ENCODE measurements at places on chromosomes 3 and 15.

DNA sequence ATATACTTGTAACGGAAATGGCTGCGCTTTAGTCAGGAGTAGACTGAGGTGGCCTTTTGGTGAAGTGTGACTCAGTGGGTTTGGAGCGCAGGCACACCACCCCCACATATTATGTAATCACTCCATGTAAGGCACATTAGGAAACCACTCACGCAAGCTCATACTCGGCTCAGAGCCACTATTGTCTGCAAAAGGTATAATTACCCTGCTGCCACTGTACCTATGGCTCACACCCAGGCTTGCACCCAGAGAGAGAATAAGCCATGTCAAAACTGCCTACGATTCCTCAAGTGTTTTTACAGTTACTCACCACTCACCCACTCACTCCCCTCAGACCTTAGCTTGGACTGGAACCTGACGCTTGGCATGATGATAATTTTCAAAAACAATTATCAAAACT lies 611.9 kb upstream of the CCDC54 start:
- no peak for DNase-seq

DNA sequence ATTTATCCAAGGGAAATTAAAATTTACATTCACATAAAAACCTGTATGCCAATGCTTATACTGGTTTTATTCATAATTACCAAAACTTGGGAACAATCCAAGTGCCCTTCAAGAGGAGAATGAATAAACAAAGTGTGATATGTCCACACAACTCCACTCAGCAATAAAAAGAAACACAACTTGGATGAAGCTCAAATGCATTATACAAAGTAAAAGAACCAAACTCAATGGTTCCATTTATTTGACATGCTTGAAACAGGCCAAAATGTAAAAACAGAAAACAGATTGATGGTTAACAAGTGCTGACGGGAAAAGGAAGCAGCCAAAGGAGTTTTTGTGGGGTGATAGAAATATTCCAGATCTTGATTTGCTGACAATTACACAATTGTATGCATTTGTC lies 23.5 kb downstream of the OCA2 start:
- DNase-seq, result no peak

- DNase-seq, result no peak
These were observed 45.9 kb downstream of the SLC12A8 start for GRCh38 chr3:125166599-125167136.

DNA sequence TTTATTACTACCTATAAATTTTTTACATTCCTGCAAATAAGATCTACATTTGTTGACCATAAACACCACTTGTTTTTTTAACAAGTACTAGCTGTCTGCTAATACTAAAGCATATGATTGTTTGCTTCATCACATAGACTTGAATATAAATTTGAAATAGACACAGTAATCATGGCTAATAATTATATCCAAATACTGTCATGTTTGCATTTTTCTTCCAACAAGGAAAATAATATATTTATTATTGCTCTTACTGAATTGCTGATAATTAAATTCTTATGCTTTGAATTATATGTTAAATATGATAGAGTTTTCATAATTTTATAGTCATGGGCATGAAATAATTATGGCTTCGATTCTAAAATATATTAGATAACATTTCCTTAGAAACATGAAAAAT lies 40.5 kb downstream of the HDC start:
- DNase-seq, result no peak

- DNase-seq, result peak; percentile 76
These were observed 31.8 kb downstream of the CCNL1 start for GRCh38 chr3:157127831-157128767.

- no peak for DNase-seq
These were observed 20.4 kb downstream of the TMEM43 start for GRCh38 chr3:14145236-14145635.

- no peak for DNase-seq
These were observed 55.7 kb downstream of the PCCB start for GRCh38 chr3:136305879-136306278.

- DNase-seq, result no peak
These were observed 104.0 kb downstream of the CYP19A1 start for GRCh38 chr15:51234176-51234927.

DNA sequence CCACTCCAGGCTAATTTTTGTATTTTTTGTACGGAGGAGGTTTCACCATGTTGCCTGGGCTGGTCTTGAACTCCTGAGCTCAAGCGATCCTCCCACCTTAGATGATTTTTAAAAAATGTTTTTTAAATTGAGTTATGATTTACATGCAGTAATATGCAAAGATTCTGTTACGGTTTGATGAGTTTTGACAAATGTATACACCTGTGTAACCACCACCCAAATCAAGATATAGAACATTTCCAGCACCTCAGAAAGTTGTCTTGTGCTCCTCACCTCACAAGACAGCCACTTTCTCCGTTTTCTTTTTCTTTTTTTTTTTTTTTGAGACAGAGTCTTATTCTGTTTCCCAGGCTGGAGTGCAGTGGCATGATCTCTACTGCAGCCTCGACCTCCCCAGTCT lies 4.8 kb downstream of the SLC6A6 start:
- no peak for DNase-seq

DNA sequence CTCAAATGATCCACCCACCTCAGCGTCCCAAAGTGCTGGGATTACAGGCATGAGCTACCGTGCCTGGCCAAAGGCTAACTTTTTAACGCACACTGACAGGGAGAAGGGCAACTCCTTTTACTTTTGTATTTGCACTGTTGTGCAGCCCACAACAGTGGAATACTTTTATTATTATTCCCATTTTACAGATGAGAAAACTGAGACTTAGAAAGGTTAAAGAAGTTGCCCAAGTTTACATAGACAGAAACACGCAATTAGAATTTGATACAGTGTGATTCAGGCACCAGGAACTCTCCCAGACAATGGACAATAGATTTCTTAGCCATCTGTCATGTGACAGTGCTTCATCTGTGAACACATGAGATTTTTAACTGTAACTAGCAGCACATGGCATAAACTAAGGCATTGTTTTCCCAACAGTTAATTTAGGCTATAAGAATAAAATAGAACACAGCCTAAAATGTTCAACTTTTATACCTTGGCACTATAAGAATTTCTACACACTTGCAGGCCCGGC lies 18.8 kb downstream of the STAG1 start:
- DNase-seq, result no peak

GRCh38 chr3:177760803-177761202 lies 563.5 kb upstream of the TBL1XR1 start:
- DNase-seq, result no peak

GRCh38 chr15:76321171-76321570 lies 9.9 kb upstream of the ETFA start:
- no peak for DNase-seq

- no peak for DNase-seq
These were observed 1.4 kb downstream of the NR1I2 start for GRCh38 chr3:119783255-119783654.

DNA sequence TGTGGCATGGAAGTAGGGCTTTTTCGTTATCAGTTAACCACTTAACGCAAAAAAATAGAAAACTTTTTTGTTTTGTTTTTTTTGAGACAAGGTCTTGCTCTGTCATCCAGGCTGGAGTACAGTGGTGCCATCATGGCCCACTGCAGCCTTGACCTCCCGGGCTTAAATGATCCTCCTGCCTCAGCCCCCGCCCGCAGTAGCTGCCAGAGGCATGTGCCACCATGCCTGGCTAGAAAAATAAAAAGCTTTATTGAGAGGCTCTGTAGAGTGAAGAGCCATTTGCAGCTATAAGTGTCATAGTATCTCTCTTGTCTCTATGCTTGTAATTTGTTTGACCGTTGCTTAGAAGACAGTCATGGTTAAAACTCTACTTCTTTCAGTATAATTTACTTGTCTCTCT lies 13.5 kb downstream of the PPP4R2 start:
- no peak for DNase-seq

DNA sequence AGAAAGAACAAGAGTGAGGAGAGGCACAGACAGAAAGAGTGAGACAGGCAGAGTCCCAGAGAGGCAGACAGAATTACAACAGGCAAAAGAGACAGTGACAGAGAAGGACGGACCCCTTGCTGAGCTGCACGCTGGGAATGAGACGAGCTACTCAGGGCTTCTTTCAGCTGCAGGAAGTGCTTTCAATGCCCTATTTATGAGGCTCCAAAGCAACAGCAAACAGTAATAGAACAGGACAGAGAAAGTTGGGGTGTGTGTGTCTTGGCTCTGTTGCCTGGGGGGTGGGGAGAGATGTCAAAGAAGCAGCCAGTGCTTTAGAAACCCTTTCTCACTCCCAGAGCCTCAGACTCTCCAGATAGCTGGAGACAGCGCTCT lies 502 bp upstream of the TIMP4 start:
- no peak for DNase-seq

GRCh38 chr15:41967506-41968206 lies 4.7 kb downstream of the EHD4 start:
- peak; percentile 16 for DNase-seq

- no peak for DNase-seq
These were observed 157.8 kb downstream of the SV2B start for GRCh38 chr15:91257746-91258414.

GRCh38 chr3:3177861-3178497 lies 1.5 kb downstream of the CRBN start:
- peak; percentile 32 for DNase-seq

- DNase-seq, result peak; percentile 35
These were observed 34.8 kb downstream of the ATG7 start for GRCh38 chr3:11306817-11307589.

DNA sequence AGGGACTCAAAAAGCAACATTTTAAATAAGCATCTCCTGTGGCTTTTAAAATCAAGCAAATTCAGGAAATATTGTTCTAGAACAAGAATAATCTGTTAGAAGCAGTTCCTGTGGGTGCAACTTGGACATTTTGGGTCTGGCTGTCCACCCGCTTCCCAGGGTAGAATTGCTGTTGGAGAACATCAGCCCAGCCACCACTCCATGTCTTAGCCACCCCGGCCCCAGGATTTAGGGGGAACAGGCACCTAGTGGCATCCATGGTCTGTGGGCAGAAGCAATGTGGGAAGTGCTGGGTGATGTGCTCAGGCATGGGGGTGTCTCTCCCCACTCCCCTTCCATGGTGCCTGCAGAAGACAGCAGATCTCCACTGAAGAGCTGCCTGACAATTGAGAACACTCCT lies 162.6 kb downstream of the KLF13 start:
- no peak for DNase-seq

DNA sequence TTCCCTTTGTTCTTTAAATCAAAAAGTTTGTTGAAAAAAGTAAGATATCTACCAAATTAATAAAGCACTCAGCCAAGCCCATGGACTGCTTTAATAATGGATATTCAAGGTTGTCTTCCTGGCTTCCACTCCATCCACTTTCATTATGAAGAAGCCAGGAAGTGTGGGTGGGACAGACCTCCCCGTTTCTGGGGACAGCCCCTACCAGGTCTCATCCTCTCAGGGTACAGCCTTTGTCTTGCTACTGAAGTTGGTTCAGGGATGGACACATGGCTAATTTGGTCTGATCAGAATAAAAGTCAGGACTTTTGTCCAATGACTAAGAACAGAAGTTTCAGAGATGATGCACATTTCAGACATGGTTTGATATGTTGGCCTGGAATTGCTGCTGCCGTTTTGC lies 32.6 kb downstream of the CCNB2 start:
- no peak for DNase-seq

- no peak for DNase-seq
These were observed 299.9 kb downstream of the SLC9A9 start for GRCh38 chr3:143548393-143548792.

DNA sequence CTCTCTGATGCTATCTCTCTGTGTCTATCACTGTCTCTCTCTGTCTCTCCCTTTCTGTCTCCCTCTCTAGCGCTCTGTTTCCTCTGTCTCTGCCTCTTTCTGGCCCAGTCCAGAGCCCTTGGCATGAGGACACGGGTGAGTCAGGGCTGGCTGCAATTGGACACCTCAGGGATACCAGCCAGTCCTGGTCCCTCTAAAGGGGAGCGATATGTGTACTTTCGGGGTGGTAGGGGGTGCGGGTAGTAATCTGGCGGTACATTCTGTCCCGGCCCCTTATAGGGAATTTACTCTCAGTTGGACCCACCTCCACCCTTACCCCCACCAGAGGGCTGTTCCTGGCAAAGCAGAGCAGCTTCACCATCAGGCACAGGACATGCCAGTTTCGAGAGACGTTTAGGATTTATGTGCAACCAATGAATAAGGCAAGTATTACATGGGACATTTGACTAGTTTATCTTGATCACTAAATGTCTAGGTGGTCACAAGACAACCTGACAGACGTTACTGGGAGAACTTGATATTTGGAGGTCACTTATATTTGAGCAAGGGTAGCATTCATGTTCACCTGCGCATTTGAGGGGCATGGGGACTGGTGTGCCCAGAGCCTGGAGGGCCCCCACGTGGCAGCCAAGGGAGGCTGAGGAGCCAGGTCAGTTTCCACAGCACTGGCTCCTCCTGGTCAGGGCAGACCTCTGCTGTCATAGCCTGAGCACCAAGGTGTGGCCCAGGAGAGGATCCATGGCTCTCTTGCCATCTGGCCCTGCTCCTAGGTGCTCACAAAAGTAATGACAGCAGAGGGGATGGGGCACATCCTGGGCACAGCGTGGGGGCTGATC lies 256.1 kb downstream of the PLCL2 start:
- no peak for DNase-seq

GRCh38 chr3:149781741-149782140 lies 10.6 kb downstream of the ANKUB1 start:
- DNase-seq, result no peak

DNA sequence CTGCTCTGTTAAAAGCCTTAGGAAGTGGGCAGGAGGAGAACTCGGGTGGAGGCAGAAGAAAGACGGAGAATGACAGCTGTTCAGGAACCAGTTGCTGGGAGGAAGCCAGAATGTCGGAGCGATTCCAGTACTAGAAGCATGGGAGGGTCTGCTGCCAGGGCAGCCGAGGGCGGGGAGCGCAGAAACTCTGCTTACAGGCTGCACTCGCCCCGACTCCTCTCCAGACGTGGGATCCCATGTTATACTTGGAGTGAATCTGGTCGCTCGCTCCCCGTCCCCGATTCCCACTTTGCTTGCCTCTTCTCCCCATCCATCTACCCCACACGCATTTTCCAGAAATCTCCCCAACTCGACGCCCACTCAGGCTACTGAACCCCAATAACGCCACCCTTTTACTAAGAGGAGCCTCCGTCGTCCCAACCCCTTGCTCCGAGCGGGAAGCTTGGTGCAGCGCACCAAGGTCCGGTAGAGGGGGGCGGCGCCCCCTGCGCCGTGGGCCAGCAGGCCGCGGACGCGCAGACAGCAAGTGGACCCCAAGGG lies 665 bp downstream of the GATM start:
- DNase-seq, result no peak

- no peak for DNase-seq
These were observed 16.8 kb downstream of the RFT1 start for GRCh38 chr3:53113293-53114010.

GRCh38 chr3:177602601-177603147 lies 405.4 kb upstream of the TBL1XR1 start:
- no peak for DNase-seq

GRCh38 chr3:181712226-181712552 lies 464 bp downstream of the SOX2 start:
- DNase-seq, result no peak
